ENCODE measurements at places on chromosomes 16 and 17.

DNA sequence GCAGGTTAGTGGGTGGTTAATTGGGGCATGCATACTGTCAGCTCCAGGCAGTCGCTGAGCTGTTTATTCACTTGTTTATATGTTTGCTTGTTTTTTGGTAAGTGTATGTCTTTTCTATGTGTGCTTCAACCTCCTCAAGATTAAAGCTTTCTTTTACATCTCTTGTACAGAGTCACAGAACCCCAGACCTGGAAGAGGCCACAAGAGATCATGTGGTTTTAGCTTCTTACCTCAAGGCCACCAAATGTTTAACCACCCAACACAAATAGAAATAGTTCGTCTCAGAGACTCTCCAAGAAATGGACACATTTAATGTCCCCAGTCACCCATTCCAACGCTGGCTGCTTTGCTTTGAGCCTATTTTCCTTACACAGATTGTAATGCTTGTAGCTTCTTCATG is 11.8 kb upstream of the TMEM98 start:
- DNase-seq = no peak

DNA sequence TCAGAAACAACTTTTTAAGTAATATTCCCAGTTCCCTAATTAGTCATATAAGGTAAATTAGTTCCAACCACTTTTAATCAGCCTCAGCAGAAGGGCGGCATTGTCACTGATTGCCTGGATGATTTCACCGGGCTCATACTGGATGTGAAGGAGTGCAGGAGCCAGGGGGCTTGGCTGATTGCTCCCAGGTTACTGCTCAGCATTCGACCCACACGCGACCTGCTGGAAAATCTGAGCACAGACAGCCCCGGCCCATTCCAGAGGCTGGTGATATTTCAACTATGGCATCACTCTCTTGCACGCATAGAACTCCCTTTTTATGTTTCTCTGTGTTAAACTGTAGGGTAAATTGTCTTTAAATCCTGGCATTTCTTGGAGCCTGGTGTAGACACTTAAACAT is 34.2 kb downstream of the CPPED1 start:
- DNase-seq = no peak

- no peak for DNase-seq
Measured at GRCh38 chr17:67165201-67165600, 79.8 kb downstream of the HELZ start.

GRCh38 chr16:27500801-27501200 is 48.9 kb downstream of the GTF3C1 start:
- no peak for DNase-seq

DNA sequence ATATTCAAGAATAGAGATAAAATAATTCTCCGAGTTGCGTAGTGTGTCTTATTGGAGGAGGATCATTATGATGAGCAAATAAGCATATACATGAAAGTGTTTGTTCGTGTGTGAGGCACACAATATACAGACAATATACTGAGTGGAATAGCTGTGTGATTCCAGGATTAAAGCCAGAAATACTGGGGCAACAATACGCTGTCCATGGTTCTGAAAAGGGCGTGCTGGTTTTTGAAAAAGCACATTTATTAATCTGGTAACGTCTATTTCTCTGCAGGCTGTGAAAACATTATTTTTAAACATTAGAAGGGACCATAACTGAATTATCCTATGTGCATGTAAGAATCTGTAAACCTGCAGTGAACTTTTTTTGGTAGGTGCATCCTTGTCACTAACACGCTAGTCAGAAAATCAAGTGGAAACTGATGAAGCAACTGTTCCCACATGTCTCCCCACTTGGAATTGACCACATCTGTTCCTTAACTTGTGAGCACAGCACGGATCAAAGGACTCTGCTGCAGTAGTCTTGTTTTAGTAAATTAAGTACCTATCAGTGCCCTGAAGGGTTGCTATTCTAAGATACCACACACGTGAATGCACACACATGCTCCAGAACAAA is 346.0 kb downstream of the GRIN2A start:
- DNase-seq = no peak

- peak; percentile 80 for DNase-seq
Measured at GRCh38 chr17:6913608-6914443, 82.0 kb upstream of the ALOX12 start.

GRCh38 chr17:70070305-70071027 is 4.6 kb upstream of the KCNJ16 start:
- no peak for DNase-seq
